ENCODE measurements at places on chromosomes 6 and 20.

- no peak for DNase-seq
Observed at GRCh38 chr6:126118936-126119335, 132.6 kb downstream of the TRMT11 start.

GRCh38 chr20:53888951-53889350 is 181.4 kb downstream of the BCAS1 start:
- DNase-seq: no peak

- peak; percentile 50 for DNase-seq
Observed at GRCh38 chr20:54115172-54115854, 44.9 kb upstream of the BCAS1 start.

DNA sequence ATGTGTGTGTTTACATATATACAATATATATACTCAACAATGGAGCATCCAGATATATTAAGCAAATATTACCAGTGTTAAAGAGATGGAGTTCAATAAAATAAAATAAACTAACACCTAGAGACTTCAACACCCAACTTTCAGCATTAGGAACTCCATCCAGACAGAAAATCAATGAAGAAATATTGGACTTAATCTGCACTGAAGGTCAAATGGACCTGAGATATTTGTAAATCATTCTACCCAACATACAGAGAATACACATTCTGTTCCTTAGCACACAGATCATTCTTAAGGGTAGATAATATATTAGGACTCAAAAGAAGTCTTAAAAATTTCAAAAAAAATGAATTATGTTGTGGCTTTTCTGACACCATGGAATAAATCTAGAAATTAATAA is 832.3 kb upstream of the ADGRB3 start:
- DNase-seq: no peak

GRCh38 chr20:21184819-21185218 is 58.9 kb downstream of the KIZ start:
- DNase-seq: no peak

DNA sequence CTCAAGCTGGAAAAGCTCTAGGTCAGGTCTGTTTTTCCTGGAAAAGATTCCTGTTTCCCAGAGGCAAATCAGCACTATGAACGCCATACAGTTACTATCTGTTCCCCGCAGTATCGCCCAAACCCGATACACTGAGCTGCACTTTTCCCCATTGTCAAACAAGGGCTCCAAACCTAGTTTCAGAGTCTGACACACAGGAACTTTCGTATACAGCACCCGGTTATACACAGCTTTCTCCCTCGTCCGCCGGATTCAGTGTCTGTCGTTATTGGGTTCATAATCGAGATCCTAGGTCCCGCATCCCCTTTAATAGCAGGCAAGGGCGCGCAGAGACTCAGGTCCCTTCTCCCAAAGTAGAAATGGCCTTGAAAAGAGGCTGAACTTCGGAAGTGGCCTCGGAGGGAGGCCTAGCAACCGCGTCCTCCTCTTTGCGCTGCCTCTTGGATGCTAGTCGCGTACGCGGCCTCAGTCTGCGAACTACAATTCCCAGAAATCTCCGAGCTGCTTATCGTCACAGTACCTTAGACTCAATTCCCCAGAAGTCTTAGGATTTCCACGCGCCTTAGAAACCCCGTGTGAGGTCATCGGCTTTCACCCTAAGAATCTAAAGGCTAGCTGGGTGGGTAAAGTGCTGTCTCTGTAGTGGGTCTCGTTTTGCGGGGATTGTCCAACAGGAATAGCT is 34.2 kb downstream of the ZNF391 start:
- DNase-seq: no peak

- no peak for DNase-seq
Observed at GRCh38 chr6:35376281-35376680, 33.9 kb downstream of the PPARD start.

DNA sequence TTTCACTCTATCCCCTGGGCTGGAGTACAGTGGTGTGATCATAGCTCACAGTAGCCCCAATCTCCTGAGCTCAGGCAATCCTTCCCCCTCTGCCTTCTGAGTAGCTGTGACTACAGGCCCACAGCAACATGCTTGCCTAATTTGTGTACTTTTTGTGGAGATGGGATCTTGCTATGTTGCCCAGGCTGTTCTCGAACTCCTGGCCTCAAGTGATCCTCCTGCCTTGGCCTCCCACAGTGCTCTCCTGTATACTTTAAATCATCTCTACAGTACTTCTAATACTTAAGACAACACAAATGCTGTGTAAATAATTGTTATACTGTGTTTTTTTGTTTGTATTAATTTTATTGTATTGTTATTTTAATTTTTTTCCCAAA is 39.7 kb upstream of the FAM50B start:
- no peak for DNase-seq

- no peak for DNase-seq
Observed at GRCh38 chr6:44277763-44278162, 7.5 kb downstream of the TMEM151B start.

- no peak for DNase-seq
Observed at GRCh38 chr6:124714728-124715127, 247.5 kb upstream of the RNF217 start.

- no peak for DNase-seq
Observed at GRCh38 chr20:361561-361960, 14.7 kb downstream of the NRSN2 start.

DNA sequence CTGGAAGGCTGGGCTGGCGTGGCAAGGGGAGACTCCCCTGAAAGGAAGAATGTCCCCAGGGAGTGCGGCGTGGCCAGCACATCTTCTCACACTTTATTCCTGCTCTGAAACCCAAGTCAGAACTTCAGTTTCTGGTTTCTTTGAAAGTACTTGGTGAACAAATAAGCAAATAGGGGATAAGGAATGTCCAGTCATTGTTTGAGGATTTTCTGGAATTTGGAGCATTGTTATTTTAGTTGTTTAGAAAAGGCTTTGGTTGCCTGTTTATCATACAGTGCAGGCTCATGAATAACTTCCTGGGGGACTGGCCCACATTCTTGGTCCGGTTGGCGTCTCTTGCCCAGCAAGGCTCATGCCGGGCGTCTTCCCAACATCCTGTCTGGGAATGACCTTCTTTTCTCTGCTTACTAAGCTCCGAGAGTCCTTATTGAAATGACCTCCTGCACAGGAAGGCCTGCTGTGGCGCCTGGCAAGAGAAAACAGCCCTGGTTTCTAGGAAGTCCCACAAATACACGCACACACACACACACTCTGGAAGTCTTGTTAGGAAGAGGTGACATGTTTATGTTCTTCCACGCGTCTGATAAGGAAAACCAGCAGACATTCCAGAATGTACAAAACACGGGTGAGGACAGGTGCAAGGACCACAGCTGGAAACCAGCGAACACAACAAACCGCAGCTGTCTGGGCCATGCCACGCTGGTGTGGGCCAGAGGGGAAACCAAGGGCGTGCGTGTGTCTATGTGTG is 71.9 kb downstream of the TMEM170B start:
- no peak for DNase-seq

GRCh38 chr6:77040568-77041195 is 422.6 kb downstream of the HTR1B start:
- no peak for DNase-seq

GRCh38 chr20:18187020-18187419 is 49.4 kb downstream of the KAT14 start:
- DNase-seq: no peak

DNA sequence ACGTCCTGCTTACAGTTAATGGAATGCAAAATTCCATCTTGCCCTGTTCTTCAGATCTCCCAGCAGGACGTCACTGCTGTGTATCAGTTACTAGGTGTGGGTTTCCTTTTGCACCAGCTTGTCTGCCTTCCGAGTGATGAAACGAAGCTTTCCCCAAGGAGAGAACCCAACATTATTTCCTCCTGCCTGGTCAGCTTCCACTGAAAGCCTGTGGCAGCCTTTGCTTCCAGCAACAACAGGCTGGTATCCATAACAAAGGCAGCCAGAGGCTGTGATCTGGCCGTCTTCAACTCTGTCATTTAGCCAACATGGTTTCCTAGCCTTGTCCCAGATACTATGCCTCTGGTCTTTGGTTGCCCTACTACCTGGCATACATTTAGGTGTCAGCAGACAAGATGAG is 78.9 kb upstream of the HEY2 start:
- no peak for DNase-seq

DNA sequence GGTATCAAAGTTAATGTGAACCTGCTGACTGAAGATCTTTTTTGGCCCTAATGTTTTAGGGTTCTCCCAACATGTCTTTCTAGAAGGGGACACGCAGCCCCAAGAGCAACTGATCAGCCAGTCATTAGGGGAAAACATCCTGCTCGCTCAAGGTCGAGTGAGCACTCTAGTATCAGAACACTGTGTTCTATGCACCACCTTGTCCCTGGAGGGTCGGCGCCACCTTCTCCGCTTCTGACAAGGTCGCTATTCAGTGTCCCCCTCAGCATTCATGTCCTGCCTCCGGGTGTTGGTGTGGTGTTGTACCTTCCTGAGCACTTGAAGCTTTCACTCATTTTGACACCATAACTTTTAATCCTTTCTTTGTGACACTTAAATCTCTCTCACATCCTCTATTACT is 331.2 kb upstream of the KCNQ5 start:
- DNase-seq: no peak

DNA sequence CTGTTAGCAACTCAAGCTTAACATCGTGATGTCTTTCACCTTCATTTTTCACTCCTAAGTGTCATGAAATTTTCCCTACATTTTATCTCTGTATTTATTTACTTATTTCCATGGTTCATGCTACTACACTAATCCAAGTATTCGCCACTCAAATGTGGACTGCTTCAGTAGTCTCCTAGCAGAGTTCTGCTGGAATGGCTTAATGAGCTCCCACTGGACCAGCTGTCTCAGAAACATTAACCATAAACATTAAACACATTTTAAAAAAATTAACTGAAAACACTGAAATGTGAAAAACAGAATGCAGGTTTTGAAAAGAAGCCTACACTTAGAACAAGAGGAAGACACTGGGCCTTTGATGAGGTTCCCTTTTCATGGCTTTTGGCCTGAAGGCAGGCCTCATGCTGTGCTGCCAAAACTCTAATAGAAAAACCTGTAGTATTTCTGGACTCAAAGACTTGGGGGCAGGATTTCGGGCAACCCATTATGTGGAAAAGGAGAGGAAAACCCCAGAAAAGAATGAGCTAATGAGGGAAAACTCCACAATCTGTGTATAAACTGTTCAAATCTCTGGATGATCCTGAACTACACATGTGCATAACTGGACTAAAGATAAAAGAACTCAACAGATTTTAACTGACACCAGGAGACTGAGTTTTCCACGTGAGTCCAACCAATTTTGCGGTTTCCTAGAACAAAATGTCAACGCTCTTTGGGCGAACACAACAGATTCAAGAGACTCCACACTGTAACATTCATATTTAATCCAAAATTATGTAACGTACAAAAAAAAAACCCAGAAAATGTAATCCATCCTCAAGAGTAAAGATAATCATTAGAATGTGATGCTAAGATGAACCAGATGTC is 33.0 kb downstream of the SAMD3 start:
- no peak for DNase-seq

GRCh38 chr20:1392693-1393506 is at the start of gene FKBP1A:
Gene FKBP1A, minus strand, starts transcription at chr20:1393054. Its CDS starts 56 bp downstream, at chr20:1392998.
- peak; percentile 92 for DNase-seq
